NCI-H2081 treated with DMSO at 0.1 percent for 48 hours (cell line): ENCODE measurements at places on chromosomes 4 and X.

DNA sequence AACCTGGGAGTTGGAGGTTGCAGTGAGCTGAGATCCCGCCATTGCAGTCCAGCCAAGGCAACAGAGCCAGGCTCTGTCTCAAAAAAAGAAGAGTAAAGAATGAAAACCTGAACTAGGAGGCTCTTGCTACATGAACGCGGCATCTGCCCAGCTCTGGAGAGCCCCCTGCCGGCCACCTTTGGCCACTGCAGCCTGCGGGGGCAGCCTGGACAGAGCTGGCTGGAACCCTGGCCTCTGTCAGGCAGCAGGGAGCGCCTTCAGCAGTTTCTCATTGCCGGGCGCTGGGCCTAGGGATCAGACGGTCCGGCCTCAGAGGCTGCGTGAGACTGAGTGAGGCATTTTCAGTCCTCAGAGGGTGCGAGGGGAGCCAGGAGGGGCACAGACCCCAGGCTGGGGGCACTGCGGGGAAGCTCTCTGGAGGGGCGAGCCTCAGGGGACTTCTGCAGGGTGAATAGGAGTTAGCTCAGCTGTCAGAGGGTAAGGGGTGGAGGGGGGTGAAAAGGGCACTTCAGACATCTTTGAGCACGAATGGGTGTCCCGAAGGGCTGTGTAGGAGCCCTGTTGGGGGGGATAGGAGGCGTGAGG is 17.5 kb downstream of the DOK7 start:
- peak; percentile 16 for DNase-seq

DNA sequence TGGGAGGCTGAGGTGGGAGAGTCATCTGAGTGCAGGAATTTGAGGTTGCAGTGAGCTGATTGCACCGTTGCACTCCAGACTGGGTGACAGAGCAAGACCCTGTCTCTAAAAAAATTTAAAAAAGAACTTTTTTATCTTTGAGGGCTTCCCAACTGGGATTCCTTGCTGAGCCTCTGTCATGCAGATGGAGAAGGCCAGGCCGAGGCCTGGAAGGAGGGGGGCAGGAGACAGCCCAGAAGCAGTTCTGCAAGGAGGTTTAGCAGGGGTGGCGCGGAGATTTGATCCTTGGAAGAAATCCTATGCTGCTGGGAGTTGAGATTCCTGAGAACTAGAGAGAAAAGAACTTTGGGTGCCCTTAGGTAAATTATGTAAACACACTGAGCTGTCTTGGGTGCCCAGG is 2.5 kb upstream of the ARSD start:
- DNase-seq: no peak

- DNase-seq: no peak
Observed at GRCh38 chr4:179353786-179354185, 1911.5 kb upstream of the AGA start.

DNA sequence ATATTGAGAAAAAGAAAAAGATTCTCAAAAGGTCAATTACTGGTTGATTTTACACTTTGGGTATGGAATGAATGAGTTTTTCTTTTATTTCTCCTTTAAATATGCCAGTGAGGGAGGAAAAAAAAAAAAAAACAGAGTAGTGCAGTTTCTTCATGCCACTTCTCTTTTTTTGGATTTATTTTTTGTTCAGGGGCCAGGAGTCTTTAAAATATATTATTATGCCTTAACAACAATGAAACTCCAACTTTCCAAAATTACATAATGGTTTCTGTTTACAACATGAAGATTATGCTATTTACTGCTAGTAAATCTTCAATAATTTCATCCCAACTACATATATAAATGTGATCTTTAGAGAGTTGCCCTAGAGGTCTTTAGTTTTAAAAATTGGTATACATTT is 31.9 kb downstream of the DTHD1 start:
- no peak for DNase-seq

DNA sequence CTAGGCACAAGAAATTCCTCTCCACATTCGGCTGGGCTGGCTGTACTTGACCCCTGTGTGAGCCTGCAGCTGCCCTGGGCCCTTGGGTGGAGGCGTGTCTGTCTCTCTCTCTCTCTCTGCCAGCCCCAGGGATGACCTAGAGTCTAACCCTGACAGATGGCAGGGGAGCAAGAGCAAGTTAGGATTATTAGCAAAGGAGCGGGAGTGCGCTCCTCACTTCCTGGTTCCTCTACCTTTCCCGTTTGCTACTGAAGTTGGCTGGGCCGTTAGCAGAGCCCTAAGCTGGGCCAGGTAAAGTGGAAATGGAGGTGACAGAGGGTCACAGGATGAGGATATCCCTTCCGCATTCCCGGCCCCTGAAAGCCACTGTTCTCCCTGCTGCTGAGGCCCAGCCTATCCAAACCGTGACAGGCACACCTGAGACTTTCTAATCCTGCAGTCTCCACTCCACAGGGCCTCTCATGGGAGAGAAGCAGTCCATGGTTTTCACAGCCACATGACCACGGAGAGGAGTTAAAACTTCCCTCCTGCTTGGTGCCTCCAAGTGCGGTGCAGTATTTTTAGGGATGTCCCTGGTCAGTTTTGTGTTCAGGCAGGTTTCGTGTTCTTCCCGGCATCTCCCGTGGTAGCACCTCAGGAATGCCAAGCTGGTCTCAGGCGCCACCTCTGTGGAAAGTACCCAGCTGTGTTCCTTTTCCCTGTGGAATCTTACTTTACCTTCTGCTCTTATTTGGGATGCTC is 79.3 kb downstream of the CLDN22 start:
- no peak for DNase-seq

GRCh38 chr4:175271010-175271630 is 353.0 kb downstream of the ADAM29 start:
- no peak for DNase-seq

- no peak for DNase-seq
Observed at GRCh38 chrX:4588466-4588865, 875.0 kb upstream of the PRKX start.

DNA sequence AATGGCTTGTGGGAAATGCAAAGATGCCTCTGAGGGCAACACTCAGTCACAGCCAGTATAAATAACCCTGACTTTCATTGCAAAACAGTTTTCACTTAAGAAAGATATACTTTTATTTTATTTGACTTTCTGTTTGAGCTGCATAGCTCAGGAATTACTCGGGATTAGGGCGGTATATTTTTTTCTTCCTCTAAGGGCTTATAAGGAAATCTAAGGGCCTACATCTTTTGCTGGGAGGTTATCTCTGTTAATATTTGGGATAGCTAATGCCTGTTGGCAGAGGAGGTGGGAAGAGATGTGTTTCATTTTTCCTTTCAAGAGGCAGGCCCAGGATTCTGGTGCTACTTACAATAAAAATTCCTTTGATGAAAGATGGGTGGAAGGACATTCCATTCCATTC is 28.8 kb upstream of the EGFL6 start:
- no peak for DNase-seq

GRCh38 chrX:84865113-84865512 is 138.6 kb upstream of the APOOL start:
- DNase-seq: peak; percentile 29

- DNase-seq: no peak
Observed at GRCh38 chrX:19640693-19641374, 125.5 kb upstream of the MAP3K15 start.

- no peak for DNase-seq
Observed at GRCh38 chr4:37243051-37243450, 1.5 kb upstream of the NWD2 start.

DNA sequence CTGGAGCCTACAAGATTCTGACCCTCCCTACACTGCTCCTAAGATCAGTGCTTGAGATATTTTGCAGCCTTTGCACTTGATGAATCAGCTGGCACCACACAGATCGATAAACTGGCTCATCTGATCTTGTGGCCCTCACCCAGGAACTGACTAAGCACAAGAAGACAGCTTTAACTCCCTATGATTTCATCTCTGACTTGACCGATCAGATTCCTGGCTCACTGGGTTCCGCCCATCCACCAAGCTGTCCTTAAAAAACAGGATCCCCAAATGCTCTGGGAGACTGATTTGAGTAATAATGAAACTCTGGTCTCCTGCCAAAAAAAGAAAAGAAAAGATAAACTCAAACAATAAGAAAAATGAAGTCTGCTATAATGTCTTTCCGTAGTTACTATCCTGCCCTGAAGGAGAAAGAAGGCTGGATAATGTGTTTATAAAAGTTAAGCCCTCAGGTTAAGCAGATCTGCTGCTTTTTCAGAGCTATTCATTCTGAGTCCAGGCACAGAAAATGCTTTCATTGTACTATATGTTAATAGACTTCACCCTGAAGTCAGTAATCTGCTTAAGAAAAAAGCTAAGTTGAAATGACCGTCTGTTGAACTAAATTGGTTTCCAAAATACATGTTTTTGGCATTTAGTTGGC is 795.2 kb downstream of the TRIML1 start:
- no peak for DNase-seq

- DNase-seq: no peak
Observed at GRCh38 chr4:177267911-177268310, 41.8 kb upstream of the NEIL3 start.

DNA sequence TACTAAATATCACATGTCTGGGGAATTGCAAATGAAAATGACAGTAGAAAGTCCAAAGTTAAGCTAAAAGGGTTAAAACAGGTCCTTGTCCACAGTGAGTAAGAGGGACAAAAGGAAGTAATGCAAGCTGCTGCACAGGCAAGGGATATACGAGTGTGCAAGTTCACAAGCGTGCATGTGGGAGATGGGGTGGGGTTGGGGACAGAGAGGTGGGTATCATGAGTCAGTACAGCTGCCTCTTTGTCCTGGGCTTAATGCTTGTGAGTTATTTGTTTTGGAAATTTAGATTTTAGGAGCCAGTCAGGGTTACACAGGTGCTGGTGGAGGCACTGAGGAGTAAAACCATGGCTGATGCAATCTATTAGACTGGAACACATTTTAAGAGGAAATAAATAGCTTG is 3.3 kb upstream of the GPRASP2 start:
- no peak for DNase-seq

GRCh38 chr4:63619771-63620170 is 789.5 kb downstream of the TECRL start:
- DNase-seq: no peak

DNA sequence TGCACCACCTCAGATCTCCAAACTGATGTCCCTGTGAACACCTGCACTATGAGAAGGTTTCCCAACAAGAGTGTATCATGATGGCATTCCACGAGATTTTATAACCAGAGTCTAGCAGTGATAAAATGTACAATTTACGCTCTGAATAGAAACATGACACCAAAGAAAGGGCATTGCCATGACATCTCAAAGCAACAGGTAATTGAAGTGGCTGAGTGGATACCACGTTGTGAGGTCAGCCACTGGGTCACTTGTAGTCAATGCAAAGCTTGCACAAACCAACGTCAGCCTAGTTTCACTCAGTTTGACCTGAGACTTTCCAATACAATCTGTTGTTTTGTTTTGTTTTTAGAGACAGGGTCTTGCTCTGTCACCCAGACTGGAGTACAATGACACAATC is 15.0 kb upstream of the SLC25A5 start:
- DNase-seq: no peak

DNA sequence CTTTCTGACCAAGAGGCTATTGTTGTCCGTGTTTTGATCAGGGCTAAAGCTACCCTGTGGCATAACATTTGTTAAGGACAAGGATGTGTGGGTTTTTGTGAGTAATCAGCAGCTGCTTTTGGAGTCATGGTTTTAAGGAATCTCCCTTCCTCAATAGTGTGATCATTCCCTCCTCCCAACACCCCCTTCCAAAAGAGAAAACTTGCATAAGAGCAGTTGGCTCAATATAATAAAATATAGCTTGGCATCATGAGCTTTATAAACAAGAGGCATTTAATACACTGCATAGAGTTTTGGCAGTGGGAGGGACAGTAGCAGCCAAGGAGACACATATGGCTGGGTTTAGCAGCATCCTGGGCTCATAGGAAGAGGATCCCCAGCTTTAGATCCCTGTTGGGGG is 84.7 kb downstream of the NHS start:
- no peak for DNase-seq

GRCh38 chr4:57320849-57321248 is 210.7 kb upstream of the IGFBP7 start:
- no peak for DNase-seq

- DNase-seq: no peak
Observed at GRCh38 chr4:176125063-176125462, 59.4 kb downstream of the WDR17 start.

- DNase-seq: no peak
Observed at GRCh38 chr4:112402098-112402497, 104.9 kb downstream of the ALPK1 start.

DNA sequence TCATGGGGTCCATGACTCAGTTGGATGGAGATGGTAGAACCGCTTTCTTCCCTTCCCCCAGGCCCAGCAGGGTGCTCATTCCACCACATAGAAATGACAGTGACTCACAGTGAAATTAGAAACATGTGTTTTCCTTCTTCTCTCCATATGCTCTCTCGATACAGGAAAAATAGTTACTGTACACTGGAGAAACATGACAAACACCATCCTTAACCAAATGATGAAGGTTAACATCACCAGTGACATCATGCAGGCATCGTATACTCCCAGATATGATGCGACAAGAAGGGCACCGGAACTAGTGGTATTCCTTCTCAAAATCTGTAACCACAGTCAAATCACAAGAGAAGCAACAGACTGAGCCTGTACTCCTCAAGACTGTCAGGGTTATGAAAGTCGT is 11.7 kb upstream of the RAB40A start:
- DNase-seq: no peak

DNA sequence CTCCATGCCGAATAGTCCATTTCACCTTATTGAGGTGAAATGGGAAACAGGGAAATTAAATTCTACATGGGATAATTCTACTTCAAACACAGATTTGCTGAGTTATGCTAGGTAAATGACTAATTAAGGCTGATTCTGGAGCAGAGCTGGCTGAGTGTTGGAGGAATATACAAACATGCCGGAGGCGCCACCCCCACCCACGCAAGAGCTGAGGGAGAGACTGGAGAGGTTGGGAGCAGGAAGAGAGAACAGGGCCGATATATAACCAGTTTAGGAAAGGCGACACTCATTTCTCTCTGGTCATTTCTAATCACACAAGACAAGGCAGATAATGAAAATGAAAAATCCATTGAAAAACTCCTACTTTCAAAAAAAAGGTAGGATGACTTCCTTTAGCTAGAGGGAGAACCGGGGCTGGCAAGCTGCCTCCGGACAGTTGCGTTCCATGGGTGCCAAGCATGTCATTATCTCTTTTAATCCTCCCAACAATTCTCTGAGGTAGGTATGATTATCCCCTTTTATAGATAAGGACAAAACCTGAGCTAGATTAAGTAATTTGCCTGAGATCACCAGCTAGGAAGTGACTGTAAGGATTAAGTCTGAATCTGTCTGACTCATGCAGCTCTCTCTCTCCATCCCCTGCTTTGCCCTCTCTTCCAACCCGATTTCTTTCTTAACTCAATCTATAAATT is 27.6 kb upstream of the CFAP299 start:
- DNase-seq: no peak

DNA sequence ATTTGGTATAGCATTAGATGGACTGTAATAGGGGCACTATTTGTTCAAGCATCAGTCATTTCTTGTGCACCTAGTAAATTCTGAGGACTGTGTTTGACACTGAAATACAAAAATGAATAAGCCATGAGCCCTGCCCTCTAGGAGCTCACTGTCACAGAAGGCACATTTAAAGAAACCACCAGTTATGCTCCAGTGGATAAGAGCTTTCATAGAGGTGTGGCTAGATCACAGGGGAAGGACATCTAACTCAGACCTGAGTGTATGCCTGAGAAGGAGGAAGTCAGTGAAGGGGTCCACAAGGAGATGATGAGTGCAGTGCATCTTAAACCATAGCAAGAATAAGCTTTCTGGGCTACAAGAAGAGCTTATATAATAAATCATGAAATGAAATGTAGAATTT is 40.1 kb downstream of the BTC start:
- no peak for DNase-seq

GRCh38 chrX:114611018-114611619 is 27.2 kb downstream of the HTR2C start:
- DNase-seq: no peak

GRCh38 chrX:24658421-24658820 is 11.3 kb upstream of the PCYT1B start:
- DNase-seq: no peak
